Immature natural killer cell (primary cell): ENCODE measurements at places on chromosomes 2 and 18. TPM values are rescaled to one million over a fixed set of nuclear protein-coding genes. Genes with fewer than 3 reads are reported as not detected.
A peak's percentile ranks its signal among the peaks of the same experiment; 100 is the strongest.

Gene ALPI
- polyA plus RNA-seq = not detected

Gene DHRS9
- 0.31 TPM for polyA plus RNA-seq

Gene UGT1A3
- not detected for polyA plus RNA-seq

Gene NDUFS1
- polyA plus RNA-seq = 43.3 TPM

Gene TMBIM1
- polyA plus RNA-seq = 268 TPM

Gene ZNF513
- 6.3 TPM for polyA plus RNA-seq

DNA sequence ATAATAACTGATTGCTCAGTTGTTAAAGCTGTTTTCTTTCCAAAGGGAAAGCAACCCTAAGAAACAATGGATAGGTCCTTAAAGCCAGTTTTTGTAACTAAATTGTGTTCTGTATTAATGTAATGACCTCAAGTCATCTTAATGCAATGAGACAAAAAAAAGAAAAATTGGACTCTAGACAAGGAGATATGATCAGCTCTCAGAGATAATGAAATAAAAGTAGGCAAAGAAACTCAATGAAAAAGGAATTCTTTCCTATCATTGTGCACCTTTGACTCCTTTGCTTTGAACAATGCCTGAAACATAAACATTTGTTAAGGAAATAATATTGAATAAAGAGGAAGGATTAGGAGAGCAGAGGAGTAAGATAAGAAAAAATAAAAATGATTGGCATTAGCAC lies 86.1 kb downstream of the RIT2 start:
- no peak for DNase-seq

DNA sequence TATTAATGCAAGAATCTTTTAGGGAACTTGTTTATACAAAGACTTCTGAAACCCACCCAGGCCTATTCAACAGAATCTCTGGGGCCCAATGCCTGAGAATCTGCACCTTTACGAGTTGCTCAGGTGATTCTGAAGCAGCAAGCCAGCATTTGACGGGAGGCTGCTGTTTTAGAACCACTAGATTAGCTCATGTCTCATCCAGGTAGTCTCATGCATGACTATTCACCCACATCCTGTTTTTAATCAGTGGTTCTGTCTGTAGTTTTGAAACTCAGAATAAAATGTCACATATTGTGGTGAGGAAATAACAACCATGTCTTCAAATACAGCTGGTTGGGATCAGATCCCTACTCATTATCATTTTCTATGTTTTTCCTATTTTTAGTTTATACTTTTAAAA lies 39.5 kb downstream of the CYTIP start:
- peak; percentile 72 for DNase-seq

DNA sequence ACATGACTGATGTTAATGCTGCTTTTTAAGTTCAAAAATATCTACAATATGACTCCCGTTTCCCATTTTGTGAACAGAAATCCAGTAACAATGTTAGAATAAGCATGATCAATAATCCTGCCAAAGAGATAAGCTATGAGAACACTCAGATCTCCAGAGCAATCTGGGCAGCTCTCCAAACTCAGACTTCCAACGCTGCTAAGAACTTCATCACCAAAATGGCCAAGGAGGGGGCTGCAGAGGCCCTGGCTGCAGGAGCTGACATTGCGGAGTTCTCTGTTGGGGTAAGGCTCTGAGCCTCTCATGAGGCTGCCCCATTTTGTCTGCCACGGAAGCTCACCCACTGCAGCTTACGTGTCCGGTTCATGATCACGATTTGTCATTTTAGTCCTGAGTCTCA lies 68.4 kb downstream of the UGGT1 start:
- no peak for DNase-seq

DNA sequence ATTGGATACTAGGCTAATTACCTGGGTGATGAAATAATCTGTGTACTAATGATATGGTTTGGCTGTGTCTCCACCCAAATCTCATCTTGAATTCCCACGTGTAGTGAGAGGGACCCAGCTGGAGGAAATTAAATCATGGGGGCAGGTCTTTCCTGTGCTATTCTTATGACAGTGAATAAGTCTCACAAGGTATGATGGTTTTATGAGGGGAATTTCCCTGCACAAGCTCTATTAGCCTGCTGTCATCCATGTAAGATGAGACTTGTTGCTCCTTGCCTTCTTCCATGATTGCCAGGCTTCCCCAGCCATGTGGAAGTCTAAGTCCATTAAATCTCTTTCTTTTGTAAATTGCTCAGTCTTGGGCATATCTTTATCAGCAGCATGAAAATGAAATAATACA lies 394.1 kb upstream of the SYT4 start:
- no peak for DNase-seq

DNA sequence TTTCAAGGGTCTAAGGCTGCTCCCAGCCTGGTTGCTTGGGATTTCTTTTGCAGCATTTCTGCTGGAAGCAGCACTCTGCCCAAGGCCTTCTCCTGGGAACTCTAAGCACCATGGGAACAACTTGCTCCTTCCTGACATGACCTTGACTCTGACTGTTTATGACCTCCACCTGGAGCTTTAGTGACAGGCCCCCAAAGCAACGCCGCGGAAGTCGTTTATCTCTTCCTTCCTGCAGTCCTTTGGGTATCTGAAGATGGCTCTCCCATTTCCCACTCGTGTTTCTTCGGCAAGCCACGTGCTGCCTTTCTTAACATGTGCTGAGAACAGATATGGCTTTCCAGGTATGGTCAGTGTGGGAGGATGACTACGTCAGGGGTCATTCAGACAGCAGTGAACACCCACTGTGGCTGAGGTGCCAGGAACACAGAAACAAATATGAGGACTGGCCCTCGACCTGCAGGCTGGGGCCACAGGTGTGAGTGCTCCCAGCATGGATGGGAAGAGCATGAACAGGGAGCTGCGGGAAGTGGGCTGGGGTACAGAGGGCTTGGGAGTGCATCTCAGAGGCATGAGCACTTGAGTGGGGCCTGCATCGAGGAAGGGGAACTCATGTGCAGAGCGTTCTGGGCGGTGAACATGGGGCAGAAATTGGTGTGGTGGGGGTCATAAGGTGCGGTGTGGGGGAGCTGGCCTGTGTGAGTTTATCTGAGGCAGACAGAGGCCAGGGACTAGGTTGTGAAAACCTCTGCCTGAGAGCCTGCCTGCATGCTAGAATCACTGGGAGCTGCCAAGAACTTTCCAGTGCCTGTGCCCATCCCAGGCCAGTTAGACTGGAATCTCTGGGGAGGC lies 140.5 kb downstream of the TSN start:
- DNase-seq = no peak

GRCh38 chr2:236862961-236863728 lies 222.5 kb upstream of the COPS8 start:
- no peak for DNase-seq

GRCh38 chr2:46519265-46519664 lies 39.9 kb downstream of the TMEM247 start:
- DNase-seq = no peak

DNA sequence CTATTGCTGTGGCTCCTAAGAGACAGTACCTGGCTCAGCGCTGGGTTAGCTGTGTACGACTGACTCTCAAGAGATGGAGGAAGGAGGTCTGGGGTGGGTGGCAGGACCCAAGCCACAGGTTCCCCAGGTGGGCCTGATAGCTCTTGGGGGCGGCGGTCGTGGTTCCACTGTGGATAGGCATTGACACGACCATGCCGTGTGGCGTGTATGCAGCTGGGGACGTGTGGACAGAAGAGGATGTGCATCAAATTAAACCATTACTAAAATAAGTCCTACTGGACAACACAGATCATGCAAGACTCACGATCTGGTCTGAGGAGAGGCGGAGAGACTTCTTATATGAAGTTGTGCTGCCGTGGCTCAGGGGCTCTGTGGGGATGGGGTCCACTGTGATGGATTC lies 78.1 kb downstream of the EMILIN2 start:
- no peak for DNase-seq

DNA sequence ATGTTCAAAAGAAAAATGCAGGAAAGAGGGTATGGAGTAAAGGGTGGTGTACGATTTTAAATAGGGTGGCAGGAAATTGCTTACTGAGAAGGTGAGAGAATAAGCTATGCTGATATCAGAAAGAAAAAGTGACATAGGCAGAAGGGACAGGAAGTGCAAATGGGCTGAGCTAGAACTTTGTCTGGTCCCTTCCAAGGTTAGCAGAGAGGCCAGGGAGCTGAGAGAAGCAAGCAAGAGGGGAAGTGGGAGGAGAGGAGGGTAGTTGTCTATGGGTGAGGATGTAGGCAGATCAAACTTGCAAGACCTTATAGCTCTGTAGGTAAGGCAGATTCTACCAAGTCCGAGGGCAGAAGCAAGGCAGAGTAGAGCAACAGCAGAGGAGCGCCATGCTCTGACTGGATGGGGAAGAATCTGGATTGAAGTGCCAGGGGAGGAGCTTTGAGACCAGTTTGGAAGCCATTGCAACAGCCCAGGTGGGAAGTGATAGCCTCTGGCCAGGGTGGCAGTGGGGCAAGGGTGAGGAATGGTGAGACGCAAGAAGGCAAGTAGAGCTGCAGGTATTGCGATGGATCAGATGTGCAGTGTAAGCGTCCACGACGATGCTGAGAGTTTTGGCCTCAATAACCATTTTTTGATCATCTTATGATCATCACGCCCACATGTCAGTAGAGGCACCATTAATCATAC lies 134.4 kb upstream of the APCDD1 start:
- no peak for DNase-seq

GRCh38 chr2:8984855-8985254 lies 18.6 kb downstream of the MBOAT2 start:
- DNase-seq = no peak

DNA sequence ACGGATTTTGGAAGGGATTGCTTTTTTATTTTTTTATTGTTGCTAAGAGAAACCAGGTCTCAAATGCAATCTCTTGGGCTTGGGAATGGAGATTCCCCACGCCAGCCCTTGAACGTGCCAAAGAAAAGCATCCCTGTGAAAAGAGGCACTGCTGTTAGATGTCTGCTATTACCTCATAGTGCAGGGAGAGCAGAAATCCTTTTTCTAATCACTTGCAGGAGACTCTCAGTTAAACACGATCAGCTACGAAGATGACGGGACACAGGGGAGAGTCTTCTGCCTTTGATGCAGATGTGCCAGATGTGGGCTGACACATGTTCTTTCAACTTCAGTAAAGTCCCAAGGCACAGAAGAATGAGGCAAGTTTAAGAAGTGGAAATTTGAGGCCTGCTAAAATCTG lies 381.6 kb upstream of the TRIB2 start:
- DNase-seq = no peak

DNA sequence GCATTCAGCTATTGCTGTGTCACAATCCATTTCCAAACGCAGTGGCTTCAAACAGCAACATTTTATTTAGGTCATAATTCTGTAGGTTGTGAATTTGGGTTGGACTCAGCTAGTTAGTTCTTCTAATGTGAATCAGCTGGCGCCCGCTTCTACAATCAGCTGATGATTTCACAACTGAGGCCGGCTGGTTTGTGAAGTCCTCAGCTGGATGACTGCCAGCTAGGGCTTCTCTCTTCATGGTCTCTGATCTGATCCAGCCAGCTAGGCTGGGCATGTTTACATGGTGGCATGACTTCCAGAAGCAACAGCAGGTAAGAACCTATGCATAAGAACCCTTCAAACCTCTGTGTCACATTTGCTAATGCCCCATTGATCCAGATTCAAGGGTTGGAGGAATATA lies 172.0 kb downstream of the SLC4A10 start:
- no peak for DNase-seq

DNA sequence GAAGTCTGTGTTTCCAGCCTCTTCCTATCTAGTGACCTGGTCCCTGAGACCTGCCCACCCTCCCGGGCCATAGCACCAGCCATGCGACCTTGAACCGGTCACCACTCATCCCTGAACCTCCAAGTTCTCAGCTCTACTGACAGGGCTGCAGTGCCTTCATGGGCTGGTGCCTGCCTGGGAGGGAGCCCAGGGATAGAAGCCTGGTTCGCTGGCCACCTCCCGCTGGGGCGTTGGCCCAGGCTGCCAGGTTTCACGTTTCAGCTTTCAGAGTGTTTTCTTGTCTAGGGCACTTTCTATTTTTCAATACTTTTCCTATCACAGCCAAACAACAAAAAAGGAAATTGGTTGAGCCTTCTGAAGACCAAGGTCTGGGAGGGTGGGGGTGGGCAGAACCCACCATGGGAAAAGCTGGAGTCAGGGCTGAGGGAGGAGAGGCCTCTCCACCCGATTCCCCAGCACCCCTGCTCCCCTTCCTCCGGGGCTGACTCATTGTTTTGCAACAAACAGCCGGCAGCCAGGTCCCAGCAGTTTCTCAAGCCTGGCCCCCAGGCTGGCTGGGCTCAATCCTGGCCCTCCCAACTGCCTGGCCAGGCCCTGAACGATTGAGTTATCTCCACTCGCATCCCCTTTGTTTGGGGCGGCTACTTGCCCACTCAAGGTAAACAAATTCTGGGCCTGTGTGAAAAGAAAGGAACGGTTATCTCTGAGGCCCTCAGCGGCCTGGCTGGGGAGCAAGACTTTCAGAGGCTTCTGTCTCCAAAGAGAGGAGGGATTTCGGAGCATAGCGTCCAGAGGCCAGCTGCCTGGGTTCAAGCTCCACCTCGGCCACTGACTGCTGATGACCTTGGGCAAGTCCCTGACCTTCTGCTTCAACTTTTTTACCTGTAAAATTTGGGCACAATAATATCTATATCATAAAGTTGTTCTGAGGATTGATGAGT lies 47.5 kb downstream of the ZFP36L2 start:
- DNase-seq = no peak

- DNase-seq = no peak
Measured at GRCh38 chr18:68660354-68661183, 54.3 kb downstream of the TMX3 start.

DNA sequence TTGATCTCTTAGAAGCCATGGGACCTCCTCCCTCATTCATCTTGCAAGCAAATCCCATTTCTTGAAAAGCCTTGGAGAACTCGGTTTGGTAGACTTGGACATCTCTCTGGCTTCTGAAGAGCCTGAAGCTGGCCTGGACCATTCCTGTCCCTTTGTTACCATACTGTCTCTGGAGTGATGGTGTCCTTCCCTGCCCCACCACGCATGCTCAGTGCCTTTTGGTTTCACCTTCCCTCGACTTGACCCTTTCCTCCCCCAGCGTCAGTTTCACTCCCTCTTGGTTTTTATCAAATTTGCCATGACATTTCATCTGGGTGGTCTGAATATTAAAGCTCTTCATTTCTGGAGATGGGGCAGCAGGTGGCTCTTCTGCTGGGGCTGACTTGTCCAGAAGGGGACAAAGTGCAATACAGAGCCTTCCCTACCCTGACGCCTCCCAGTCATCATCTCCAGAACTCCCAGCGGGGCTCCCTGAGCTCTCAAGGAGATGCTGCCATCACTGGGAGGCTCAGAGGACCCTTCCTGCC lies 20.0 kb downstream of the FOSL2 start:
- DNase-seq = no peak

DNA sequence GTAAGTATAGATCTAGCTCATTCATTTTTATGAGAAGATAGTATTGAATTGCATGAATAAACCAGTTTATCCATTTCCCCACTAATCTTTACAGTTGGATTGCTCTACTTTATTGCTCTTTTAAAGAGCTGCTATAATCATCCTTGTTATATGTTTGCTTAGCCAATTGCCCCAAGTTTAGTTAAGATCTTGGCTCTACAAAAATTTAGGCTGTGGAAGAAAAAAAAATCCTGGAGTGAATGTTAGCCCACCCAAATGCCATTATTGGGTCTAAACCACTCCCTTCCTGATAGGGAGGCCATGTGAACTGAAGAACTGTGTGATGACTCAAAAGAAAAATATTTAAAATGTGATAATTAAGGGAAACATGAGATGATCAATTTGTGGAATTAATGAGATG lies 2.9 kb downstream of the ALS2 start:
- DNase-seq = no peak
